ENCODE measurements at places on chromosomes 16 and 17.

- DNase-seq: no peak
These were observed 17.7 kb downstream of the PIMREG start for GRCh38 chr17:6461792-6462524.

GRCh38 chr17:76408037-76408849 lies 23.8 kb downstream of the SPHK1 start:
- peak; percentile 70 for DNase-seq

DNA sequence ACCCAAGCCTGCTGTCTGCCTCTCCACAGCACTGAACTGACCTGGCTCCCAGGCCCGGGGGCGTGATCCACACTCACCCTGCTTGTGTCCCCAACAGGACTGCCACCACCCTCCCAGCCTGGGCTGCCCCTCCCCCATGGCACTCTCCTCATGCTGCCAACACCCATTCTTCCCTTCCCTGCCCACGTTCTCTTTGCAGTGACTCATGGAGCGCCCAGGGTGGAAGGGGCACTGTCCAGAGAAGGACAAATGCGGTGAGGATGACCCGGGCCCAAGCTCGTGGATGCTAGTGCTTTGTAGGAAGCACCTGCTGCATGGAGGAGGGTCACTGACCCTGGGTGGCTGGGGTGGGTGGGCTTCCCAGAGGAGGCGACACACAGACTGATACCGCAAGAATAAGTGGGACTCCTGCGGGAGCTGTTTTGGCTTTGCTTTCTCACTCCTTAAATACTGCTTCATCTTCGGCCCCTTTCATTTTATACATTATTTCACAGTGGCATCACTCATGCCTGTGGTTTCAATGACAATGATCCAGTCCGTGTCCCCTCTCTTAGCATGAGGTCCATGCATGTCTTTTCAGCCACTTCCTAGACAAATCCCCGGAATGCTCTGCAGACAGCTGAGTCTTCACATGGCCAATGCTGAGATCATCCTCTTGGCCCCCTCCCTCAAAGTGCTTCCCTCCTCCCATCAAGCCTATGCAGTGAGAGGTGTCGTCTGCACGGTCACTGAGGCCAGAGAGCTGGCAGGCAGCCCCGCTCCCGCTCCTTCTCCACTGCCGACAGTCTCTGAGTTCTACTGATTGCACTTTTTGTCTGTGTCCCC lies 17.6 kb downstream of the CDK5R1 start:
- peak; percentile 30 for DNase-seq

- DNase-seq: no peak
These were observed 13.7 kb downstream of the SDK2 start for GRCh38 chr17:73630531-73630930.

GRCh38 chr16:21203155-21203797 lies 8.1 kb downstream of the ZP2 start:
- DNase-seq: no peak

DNA sequence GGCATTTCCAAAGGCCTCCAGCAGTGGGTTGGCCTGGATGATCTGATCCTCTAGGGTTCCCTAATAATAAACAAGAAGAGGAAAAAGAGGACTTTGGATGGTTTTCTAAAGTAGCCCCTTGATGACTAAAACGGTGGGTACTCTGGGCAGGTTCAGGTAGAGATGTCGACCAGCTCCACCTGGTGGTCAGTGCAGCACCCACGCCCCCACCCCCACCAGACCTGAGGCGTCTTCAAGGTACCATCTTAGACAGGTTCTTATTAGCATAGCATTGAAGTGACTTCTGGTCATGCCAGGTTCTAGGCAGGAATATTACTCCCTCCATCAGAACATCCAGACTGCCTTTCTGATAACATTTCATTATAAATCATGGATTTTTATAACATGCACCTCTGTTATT lies 15.0 kb downstream of the MYH13 start:
- no peak for DNase-seq

DNA sequence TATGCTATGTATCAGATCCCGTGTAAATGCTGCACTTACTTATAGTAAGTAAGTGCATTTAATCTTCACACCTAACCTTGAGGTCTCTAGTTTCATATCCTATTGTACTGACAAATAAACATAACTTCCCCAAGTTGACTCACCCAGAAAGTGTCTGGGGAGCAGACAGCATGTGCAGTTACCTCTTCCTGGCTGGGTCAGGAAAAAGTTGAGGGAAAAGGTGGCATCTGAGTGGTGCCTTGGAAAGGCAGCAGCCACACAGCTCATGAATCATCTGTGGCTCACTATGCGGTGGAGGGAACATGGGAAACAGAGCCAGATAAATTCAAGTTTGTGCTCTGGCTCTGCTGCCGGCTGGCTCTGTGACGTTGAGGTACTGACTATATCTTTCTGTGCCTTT lies 382.0 kb upstream of the DYNLRB2 start:
- DNase-seq: peak; percentile 67

GRCh38 chr17:7841396-7841914 lies 7.4 kb downstream of the KDM6B start:
- peak; percentile 94 for DNase-seq

GRCh38 chr17:47301831-47302230 lies 21.9 kb upstream of the EFCAB13 start:
- no peak for DNase-seq

DNA sequence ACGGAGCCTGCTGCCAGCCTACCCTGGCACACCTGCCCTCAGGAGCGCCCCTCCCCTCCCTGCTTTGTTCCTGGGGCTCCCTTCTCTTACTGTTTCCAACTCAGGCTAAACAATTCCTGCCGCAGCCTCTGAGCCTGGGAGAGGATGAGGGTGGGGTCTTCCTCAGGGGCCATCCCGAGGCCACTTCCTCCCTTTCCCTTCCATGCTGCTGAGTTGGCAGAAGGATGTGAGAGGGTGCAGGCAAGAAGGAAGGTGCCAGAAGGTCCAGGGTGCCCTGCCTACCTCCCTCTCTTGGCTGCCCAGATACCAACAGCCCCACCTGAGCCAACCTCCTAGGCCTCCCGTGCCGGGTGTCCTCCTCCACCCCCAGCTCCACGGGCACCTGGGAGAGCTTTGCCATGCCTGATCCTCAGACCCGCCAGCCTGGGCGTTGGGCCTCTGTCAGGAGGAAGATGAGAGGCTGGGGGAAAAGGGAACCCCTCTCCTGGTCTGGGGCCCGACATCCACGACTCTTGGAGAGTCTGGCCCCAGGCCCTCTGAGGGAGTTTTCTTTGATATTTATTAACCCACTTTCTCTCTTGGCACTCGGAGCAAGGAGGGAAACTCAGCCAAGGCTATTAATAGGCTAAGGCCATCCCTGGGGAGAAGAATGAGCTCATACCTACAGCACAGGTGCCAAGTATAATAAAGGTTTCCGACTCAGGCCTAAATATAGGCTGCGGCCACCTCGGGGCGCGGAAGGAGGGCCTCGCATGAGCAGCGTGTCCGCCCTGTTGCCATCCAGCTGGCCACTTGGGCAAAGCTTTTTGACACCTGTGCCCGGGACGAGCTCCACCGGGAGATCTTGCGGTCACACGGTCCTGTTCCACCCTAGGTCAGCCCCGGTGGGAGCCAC lies 232.0 kb downstream of the ENGASE start:
- no peak for DNase-seq
